ENCODE measurements at places on chromosomes 1 and 21. TPM values are rescaled to one million over a fixed set of nuclear protein-coding genes. Genes with fewer than 3 reads are reported as not detected.

The BLACAT1 gene
- polyA plus RNA-seq, result 0.37 TPM

The TFF2 gene
- not detected for polyA plus RNA-seq

The CD2 gene
- polyA plus RNA-seq, result 0.97 TPM

The SERPINC1 gene
- 0.82 TPM for polyA plus RNA-seq

The TMEM61 gene
- 42.7 TPM for polyA plus RNA-seq

The ATAD3C gene
- 14.3 TPM for polyA plus RNA-seq

The NBPF10 gene
- 0.22 TPM for polyA plus RNA-seq

The BCAR3 gene
- 28.4 TPM for polyA plus RNA-seq

The GJB3 gene
- polyA plus RNA-seq, result not detected

The HCN3 gene
- polyA plus RNA-seq, result 4.5 TPM
